ENCODE measurements at places on chromosomes 4 and X.

- DNase-seq = no peak
Measured at GRCh38 chrX:67961516-67961915, 417.7 kb downstream of the AR start.

- DNase-seq = no peak
Measured at GRCh38 chrX:9948406-9948805, 18.8 kb upstream of the CLDN34 start.

DNA sequence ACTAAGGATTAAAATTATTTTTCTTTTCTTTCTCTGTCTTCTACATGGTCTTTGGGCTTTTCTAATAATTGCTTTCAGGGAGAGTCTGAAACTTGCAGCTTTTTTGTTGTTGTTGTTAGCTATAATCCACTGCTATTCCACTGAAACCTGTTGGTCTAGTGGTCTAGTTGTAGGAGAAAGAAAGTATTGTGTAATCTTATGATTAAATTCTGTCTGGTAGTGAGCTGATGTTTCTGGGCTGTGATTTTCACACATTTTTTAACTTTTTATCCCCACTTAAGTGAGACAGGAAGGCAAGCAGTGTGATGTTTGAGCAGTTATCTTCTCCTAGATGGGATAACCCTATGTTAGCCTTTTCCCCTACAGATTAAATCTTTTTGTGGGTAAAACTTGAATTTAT is 825.2 kb downstream of the PCDH7 start:
- no peak for DNase-seq

- no peak for DNase-seq
Measured at GRCh38 chr4:152657657-152658056, 22.1 kb downstream of the TMEM154 start.

GRCh38 chr4:79300280-79300679 is 25.6 kb downstream of the NAA11 start:
- no peak for DNase-seq

Measured in activated CD4-positive, alpha-beta T cell treated with anti-CD3 and anti-CD28 coated beads for 48 hours (primary cell).